ENCODE measurements at places on chromosomes 4 and X. TPM values are rescaled to one million over a fixed set of nuclear protein-coding genes. Genes with fewer than 3 reads are reported as not detected.

GRCh38 chrX:11462136-11462535 lies 168.9 kb downstream of the AMELX start:
- H3K36me3 ChIP-seq: no peaks in the 10 kb centered on the region
- DNase-seq: no peak
- H3K4me1 ChIP-seq: no peaks in the 10 kb centered on the region
- no peak overlapping the region for H3K27ac ChIP-seq

FRG2 gene
- not detected for total RNA-seq

DNA sequence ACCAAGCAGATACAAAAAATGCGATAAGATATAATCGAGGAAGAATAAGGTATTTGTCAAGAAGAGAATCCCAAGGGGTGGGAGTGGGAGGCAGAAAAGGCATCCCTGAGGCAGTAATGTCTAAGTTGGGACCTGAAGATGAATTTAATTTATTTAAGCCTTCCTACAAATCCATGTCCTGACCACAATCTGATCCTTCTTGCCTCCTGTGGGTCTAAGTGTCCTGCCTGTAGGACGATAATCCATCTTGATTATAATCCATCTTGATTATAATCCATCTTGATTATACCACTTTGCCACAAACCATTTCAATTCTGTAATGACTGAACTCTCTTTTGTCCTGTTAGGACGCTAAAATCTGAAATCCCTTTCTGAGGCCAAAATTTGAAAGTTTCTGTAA lies 130.2 kb downstream of the COL25A1 start:
- H3K4me3 ChIP-seq: no peak overlapping the region
- no peaks in the 10 kb centered on the region for H3K36me3 ChIP-seq
- DNase-seq: no peak
- H3K4me1 ChIP-seq: no peaks in the 10 kb centered on the region
- H3K27me3 ChIP-seq: no peaks in the 10 kb centered on the region
- no peak overlapping the region for H3K27ac ChIP-seq

AGTR2 gene
- not detected for total RNA-seq

ESX1 gene
- not detected for total RNA-seq

MAP9 gene
- total RNA-seq: 17.8 TPM

- no peaks in the 10 kb centered on the region for H3K36me3 ChIP-seq
- H3K4me3 ChIP-seq: no peak overlapping the region
- H3K27ac ChIP-seq: no peak overlapping the region
- H3K4me1 ChIP-seq: peaks cover 10% of the 10 kb centered on the region
- H3K27me3 ChIP-seq: no peaks in the 10 kb centered on the region
These were observed 265.8 kb downstream of the PCDH18 start for GRCh38 chr4:137266511-137266910.

HAUS7 gene
- total RNA-seq: 48.8 TPM

PGK1 gene
- 336 TPM for total RNA-seq

GRCh38 chrX:131059246-131059645 lies 1.1 kb downstream of the ARHGAP36 start:
- H3K4me1 ChIP-seq: peaks cover 5% of the 10 kb centered on the region
- H3K4me3 ChIP-seq: no peak overlapping the region
- H3K27ac ChIP-seq: no peak overlapping the region
- no peak for DNase-seq
- H3K27me3 ChIP-seq: peaks cover 59% of the 10 kb centered on the region

DMRTC1B gene
- not detected for total RNA-seq

GRCh38 chr4:40682290-40683101 lies 52.8 kb upstream of the RBM47 start:
- H3K36me3 ChIP-seq: no peaks in the 10 kb centered on the region
- no peak overlapping the region for H3K4me3 ChIP-seq
- H3K4me1 ChIP-seq: no peaks in the 10 kb centered on the region
- no peak for DNase-seq

- H3K4me1 ChIP-seq: peaks cover 15% of the 10 kb centered on the region
- peak; percentile 76 for DNase-seq
- H3K36me3 ChIP-seq: peaks cover 13% of the 10 kb centered on the region
- H3K27me3 ChIP-seq: peaks cover 5% of the 10 kb centered on the region
- peak overlapping the region; percentile 71 for H3K27ac ChIP-seq
These were observed 76.2 kb upstream of the CD99 start for GRCh38 chrX:2614911-2615310.

DNA sequence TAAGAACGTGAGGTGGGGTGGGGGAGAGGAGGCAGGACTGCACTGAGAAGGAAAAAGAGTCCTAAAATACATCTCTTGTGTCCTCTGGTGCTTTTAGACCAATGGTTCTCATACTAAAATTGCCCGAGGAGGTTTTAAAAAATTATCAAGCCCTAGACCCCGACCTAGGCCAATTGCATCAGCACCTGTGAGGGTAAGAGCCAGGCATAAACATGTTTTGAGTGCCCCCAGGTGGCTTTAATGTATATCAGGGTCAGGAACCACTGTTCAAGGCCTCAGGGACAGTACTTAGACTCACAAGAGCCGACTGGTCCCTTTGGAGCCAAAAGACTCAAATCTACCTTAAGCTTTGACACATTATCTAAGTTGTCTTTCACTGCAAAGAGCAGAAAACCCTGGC lies 37.5 kb upstream of the TMEM150C start:
- no peaks in the 10 kb centered on the region for H3K36me3 ChIP-seq
- H3K4me1 ChIP-seq: peaks cover under 1% of the 10 kb centered on the region
- no peak overlapping the region for H3K4me3 ChIP-seq
- H3K27ac ChIP-seq: no peak overlapping the region
- peak; percentile 86 for DNase-seq
- no peaks in the 10 kb centered on the region for H3K27me3 ChIP-seq

DNA sequence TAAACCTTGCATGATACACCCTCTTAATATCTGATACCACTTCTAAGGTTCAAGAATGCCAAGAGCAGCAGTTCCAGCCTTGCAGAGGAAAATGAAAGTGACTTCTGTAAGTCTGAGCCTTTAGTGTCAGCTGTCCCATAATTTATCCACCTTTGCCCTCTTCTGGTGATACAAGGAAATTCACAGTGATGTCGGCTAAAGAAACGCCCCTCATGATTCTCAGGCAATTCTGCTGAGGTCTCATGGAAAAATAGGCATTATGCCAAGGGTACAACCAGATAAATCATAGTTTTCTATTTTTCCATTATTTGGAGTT lies 172.2 kb upstream of the CXCL13 start:
- no peak overlapping the region for H3K27ac ChIP-seq
- DNase-seq: peak; percentile 72
- no peaks in the 10 kb centered on the region for H3K27me3 ChIP-seq
- H3K4me3 ChIP-seq: no peak overlapping the region

DNA sequence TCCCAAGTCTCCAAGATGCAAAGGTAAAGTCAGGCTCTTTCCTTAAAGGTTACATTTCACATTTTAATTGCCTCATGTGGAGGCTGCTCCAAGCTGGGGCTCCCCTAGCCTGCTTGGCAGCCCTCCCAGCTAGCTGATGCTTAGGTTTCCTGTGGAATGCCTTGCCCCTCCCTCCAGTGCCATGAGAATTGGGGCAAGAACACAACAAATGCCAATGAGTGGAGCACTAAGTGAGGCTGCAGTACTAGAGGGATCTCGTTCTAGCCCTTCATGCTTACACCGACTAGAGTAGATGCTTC lies 597.7 kb downstream of the MID1IP1 start:
- H3K27ac ChIP-seq: no peak overlapping the region
- no peak for DNase-seq
- H3K4me1 ChIP-seq: no peaks in the 10 kb centered on the region
- H3K36me3 ChIP-seq: no peaks in the 10 kb centered on the region
- H3K27me3 ChIP-seq: no peaks in the 10 kb centered on the region

SH3BGRL gene
- 54.3 TPM for total RNA-seq

SH2D1A gene
- total RNA-seq: not detected

SAGE1 gene
- total RNA-seq: not detected

- no peaks in the 10 kb centered on the region for H3K4me1 ChIP-seq
- no peak overlapping the region for H3K27ac ChIP-seq
- no peak for DNase-seq
- H3K36me3 ChIP-seq: no peaks in the 10 kb centered on the region
- no peak overlapping the region for H3K4me3 ChIP-seq
These were observed 111.2 kb downstream of the PPP3CA start for GRCh38 chr4:101236097-101236496.

- no peak overlapping the region for H3K27ac ChIP-seq
- H3K27me3 ChIP-seq: no peaks in the 10 kb centered on the region
- no peaks in the 10 kb centered on the region for H3K36me3 ChIP-seq
- DNase-seq: no peak
- H3K4me3 ChIP-seq: no peak overlapping the region
- H3K4me1 ChIP-seq: no peaks in the 10 kb centered on the region
These were observed 175.0 kb downstream of the MAPK10 start for GRCh38 chr4:86184901-86185285.

FGG gene
- total RNA-seq: not detected

IL13RA1 gene
- total RNA-seq: 6.6 TPM

ZNF674 gene
- 5.8 TPM for total RNA-seq

DNA sequence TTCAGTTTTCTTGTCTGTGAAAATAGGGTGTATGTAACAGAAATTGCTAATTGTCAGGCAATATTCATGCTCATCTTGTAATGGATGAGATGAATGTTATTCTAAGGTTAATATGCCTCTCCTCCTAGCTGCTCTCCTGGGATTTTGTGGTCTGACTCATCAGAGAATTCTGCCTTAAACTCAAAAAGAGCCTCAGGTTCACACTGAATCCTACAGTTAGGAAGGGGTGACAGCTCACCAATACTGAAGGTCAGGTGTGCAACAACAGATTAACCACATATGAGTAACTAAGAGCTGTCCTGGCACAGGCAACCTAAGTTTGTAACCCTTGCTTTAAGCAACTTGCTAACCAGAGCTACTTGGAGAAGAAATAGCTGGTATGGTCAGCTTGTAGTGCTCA lies 197.7 kb downstream of the SPATA18 start:
- H3K27me3 ChIP-seq: no peaks in the 10 kb centered on the region
- no peak overlapping the region for H3K4me3 ChIP-seq
- H3K36me3 ChIP-seq: no peaks in the 10 kb centered on the region
- no peak overlapping the region for H3K27ac ChIP-seq
- no peak for DNase-seq

- no peaks in the 10 kb centered on the region for H3K4me1 ChIP-seq
- no peak for DNase-seq
- no peaks in the 10 kb centered on the region for H3K27me3 ChIP-seq
- H3K27ac ChIP-seq: no peak overlapping the region
- H3K4me3 ChIP-seq: no peak overlapping the region
These were observed 1044.4 kb upstream of the DIAPH2 start for GRCh38 chrX:95640226-95640625.

COX7B2 gene
- total RNA-seq: not detected

- no peaks in the 10 kb centered on the region for H3K36me3 ChIP-seq
- no peak overlapping the region for H3K27ac ChIP-seq
- no peak for DNase-seq
- H3K27me3 ChIP-seq: no peaks in the 10 kb centered on the region
These were observed 175.2 kb upstream of the ADAMTS3 start for GRCh38 chr4:72744103-72744725.

FRYL gene
- 53.3 TPM for total RNA-seq

Data from GM23338 (cell line).